ENCODE measurements at places on chromosomes 1 and 21.

DNA sequence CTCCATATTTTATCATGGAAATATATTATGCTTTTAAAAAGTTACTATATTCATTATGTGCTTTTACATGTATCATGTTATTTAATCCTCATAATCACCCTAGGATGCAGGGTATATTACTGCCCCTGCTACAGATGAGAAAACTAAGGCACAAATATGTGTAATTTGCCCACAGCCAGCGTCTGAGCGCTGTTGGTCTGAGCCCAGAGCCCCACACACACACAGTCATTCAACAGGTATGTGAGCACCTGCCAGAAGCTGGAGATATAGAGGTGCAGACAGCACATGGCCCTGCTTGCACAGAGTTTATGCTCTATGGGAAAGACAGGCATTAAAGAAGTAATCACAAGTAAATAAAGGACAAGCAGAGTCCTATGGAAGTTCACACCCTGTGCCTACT lies 49.8 kb upstream of the SEC16B start:
- no peak for DNase-seq

GRCh38 chr1:176243746-176244145 lies 36.7 kb upstream of the COP1 start:
- no peak for DNase-seq

DNA sequence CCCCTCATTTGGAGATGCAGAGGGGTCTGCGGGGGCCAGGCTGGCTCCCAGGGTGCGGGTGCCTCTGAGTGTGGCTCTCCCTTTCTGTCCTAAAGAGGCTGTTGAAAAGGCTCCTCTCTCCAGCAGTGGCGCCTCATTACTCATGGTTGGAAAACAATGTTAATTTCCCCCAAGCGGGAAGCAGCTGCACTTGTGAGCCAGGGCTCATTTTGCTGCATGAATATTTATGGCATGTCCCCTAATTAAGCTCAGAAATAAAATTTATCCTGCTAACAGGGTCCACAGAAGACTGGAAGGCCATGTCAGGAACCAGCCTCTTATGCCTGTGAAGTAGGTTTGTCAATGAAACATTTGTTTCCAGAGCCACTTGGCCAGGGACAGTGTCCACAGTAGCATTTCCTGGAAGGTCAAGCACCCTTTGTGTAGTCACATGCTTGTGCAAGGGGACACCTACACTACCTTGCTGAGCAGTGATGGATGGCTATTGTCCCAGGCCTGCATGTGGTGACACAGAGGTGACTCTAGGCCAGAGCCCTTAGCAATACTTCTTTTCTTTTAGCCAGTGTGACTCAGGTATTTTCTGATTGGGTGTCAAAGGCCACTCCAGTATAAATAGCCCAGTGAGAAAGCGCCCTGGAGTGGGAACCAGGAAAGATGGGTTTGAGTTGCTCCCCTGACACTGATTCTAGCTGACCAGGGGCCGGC lies 259.0 kb downstream of the FOXD2 start:
- DNase-seq, result no peak

DNA sequence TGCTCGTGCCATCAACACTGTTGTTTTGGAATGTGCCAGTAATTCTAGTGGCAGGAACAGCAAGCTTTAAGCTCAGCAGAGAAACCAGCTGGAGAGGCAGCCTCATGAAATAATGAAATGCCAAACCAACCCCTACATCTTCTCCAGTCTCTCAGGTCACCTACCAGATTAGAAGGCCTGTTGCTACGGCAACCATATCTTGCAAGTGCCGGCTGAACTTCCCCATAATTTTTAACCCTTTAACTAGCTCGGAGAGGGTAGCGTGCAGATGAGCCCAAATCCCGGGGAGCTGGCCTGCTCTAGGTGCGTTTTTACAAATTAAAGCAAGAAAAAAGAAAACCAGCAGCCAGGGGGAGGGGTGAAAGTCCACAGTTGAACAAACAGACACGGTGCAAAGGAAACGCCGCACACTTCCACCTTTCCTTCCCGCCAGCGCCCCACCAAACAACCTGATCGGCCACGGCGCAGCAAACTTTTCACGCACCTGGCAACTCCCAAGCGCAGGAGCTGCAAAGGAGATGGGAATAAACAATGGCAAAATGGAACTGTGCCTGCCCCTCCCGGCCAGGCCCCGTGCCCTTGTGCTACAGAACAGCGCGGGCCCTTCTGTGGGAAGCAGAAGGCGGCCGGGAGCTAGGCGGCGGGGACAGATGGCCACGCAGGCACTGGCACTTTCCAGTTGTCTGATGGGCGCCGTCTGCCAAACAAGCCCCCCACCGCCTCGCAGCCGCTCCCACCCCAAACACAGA lies 50.1 kb downstream of the SSBP3 start:
- no peak for DNase-seq

DNA sequence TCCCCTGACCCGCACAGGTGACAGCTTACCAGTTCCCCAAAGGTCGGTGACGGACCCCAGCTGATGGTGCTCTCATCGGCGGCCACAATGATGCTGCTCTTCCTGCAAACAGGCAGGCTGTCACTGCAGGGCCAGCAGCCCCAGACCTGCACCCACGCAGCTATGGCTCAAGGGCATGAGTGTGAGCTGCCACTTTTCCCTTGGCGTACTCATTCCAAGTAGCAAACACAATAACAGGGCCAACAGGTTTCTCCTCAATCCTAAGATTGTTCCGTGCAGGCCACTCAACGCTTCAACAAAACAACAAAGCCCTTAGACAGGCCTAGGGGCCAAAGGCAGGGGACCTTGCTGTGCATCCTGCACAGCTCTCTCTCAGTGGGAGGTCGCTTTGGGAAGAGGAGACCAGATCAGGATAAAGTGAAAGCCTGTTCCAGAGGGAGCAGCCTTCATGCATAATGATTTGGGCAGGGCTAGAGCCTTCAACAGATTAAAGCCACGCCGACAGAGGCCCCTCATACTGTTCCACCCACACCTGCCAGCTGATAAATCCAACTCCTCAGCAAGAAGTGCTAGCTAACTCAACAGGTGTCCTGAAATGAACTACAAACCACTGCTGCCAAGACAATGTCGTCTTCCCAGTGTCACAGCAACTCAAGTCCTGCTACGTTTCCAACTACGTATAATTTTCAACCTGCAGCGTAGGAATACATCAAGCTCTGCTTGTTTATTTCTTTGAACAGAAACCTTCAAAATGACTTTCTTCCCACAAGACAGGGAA lies 27.2 kb downstream of the RCC2 start:
- DNase-seq, result no peak

DNA sequence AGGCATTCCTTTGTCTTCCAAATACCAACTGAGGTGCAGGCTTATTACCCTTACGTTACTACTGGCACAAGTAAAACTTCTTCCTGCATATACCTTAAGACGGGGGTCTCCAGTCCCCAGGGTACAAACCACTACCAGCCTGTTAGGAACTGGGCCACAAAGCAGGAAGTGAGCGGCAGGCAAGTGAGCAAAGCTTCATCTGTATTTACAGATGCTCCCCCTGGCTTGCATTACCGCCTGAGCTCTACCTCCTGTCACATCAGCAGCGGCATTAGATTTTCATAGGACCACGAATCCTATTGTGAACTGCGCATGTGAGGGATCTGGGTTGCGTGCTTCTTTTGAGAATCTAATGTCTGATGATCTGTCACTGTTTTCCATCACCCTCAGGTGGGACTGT lies 113.1 kb downstream of the SLC45A1 start:
- DNase-seq, result no peak

DNA sequence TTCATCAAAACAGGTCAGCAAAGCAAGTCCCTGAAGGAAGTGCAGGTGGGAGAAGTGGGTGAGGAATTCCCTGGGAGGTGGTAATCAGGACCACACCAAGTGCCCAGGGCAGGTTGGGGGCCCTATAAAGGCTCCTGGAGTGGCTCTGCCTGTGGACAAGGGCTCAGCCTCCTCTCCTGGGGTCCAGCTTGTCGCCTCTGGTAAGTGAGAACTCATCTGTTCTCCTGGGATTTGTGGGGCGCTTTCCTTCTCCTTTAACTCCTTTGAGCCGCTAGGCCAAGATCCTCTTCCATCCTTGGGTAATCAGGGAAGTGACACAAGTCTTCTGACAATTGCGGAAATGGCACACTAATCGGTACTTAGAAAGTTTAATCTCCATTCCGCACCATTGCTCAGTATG lies at the start of gene SPRR4:
Gene SPRR4 (plus strand): TSS at position 154 of the 400 bp plus-strand sequence. CDS start 1,243 bp downstream, outside the sequence.
- DNase-seq, result no peak

DNA sequence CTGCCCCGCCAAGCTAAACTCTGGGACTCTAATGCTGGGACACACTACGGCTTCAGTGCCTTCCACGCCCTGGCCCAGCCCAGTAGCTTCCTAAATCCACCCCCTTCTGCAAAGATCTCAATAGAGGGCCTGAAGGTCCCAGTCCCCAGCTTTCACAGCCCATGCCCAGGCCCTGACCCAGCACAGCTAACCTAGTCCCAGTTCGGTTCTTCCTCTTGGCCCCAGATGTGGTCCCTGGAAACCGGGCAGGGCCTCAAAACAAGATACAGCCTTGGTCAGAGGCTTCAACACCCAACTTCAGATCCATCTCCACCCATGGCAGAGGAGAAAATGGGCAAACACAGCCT lies 646 bp upstream of the PDZK1IP1 start:
- no peak for DNase-seq

DNA sequence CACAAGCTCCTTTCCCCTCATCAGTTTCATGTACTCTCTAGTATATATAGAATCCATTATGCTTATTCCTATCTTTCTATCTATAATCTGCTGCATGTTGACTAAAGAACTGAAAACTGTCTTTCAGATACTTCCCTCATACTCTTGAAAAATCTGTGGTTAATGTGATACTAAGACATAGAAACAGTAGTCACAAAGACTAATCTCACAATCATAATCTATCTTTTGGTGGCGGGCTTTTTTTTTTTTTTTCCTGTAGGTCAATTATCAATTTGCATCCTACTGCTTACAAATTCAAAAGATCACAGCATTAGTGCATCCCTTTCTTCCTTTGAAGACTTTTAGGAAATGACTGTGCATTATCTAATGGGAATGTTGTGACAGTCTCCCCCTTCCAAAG lies 4.7 kb downstream of the UBR4 start:
- no peak for DNase-seq

DNA sequence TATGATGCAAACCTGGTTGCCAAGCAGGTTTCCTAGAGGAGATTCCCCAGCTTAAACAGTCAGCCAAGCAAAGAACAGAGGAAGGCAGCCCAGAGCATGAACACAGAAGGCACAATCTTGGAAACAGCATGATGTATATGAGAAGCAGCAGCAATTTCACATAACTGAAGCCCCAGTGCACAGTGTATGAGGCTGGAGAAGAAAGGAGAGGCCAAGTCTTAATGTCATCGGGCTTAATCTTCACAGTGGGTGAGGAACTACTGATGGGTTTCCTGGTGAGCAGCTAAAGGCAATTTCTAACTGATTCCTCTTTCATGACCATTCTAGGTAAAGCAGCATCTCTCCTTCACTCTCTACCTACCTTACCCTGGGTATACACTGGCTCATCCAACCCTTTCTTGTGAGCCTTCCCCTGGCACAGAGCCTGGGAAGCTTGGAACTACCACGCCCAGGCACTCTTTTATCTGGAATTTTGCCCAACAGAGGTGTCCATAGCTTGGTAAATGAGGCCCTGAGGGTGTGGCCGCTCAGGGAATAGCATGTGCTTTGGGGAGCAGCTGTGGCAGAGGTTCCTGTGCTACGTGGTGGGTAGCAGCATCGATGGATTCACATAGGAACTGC lies 22.0 kb downstream of the FYB2 start:
- no peak for DNase-seq

DNA sequence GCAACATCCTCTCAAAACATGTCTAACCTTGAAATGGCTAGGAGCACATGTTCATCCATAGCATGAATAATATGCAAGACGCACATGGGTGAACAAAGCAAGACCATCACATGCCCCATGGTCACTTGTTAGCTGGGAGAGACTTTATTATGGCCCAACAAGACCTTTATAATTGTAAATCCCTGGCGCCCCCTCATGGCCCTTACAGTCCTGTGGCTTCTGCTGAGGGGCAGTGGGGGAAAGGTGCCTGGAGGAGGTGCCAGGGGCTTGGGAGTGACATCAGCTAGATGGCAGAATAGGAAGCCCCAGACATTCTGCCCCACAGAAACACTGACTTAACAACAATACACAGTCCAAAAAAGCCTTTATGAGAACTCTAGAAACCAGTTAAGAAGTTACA lies 51.7 kb downstream of the CSMD2 start:
- peak; percentile 8 for DNase-seq

- DNase-seq, result peak; percentile 43
These were observed 96.4 kb upstream of the RAB3GAP2 start for GRCh38 chr1:220368352-220369265.

- no peak for DNase-seq
These were observed 132.1 kb upstream of the PRMT6 start for GRCh38 chr1:106924360-106924759.

- no peak for DNase-seq
These were observed 26.4 kb upstream of the EEIG2 start for GRCh38 chr1:108533351-108534083.

GRCh38 chr1:201505503-201505890 lies 1.4 kb downstream of the CSRP1 start:
- DNase-seq, result peak; percentile 58

DNA sequence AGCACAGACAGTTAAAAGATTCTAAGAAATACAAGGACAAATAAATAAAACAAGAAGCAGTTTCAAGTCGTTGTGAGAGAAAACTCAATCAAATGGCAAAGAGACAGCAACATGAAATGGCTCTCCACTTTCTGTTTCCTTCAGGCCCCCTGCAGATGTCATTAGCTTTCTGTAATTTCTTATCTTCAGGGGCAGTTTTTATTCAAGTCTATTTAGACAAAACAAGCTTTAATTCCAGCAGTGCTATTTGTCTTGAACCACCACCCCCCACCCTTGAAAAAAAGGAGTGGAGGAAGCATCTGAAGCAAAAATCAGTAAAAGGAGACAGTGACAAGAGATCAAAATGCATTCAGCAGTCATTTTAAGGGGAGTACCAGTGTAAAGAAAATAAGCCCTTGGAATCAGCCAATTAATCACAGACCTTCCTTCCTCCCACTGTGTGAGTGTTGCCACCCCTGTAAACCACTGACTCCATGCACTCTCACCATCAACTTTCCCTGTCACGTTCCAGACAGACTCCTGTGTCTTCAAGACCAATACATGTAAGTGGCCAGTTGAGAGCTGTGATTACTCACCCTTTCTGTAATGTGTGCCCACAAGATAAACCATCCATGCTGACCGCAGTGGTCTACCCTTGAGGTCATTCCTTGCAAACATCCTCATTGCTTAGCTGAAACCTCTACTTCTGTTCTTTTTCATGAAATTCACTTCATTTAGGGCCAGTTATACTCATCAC lies 136.1 kb upstream of the HOOK1 start:
- DNase-seq, result peak; percentile 34

DNA sequence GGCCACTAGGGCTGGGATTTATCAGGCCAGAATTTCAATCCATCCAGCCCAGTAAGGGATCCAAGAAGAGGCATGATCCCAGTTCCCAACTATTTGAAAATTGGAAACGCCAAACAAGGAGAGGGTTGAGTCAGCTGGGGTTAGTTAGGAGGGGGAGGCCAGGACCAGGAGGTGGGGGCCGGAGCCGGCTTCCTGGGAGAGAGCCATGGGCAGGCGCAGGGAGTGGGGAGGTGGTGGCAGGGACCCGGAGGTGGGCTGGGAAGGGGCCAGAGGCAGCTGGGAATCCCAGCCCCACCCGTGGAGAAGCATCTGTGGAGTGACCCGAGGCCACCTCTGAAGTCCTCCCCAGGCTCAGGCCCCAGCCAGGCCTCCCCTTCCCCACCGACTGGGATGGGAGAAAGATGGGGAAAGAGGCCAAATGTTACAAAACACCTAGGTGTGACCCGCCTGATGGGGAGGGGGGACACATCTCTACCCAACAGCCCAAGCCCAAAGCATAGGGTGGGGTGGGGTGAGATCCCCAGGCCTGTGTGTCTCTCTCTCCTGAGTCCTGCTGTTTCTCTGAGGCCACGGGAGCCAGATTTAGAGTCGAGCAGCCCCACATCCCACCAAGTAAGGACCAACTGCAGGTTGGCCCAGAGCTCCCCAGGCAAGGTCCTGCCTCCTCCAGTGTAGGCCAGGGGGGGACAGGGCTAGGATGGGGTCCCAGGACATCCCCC lies 10.1 kb downstream of the HSPG2 start:
- DNase-seq, result no peak

Data from SK-MEL-5 (cell line).